ENCODE measurements at places on chromosomes 12 and 14.

GRCh38 chr12:124217508-124218242 lies 77.2 kb upstream of the RFLNA start:
- peak; percentile 46 for DNase-seq

DNA sequence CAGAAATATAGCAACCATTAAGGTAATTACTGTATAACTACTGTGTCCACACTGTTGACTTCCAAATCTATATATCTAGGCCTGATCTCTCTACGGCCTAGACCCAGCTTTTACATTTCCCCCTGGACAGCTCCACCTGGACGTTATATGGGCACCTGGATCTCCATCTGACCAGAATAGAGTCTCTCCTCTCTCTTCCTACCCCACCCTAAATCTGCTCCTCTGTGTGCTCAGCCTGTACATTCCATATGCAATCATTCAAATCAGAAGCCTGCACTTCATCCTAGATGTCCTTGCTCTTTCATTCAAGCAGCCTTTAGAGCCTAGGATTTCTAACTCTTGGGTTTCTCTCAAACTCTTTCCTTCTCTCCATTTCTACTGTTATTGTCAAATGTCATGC lies 255.0 kb downstream of the PAX9 start:
- DNase-seq = no peak

DNA sequence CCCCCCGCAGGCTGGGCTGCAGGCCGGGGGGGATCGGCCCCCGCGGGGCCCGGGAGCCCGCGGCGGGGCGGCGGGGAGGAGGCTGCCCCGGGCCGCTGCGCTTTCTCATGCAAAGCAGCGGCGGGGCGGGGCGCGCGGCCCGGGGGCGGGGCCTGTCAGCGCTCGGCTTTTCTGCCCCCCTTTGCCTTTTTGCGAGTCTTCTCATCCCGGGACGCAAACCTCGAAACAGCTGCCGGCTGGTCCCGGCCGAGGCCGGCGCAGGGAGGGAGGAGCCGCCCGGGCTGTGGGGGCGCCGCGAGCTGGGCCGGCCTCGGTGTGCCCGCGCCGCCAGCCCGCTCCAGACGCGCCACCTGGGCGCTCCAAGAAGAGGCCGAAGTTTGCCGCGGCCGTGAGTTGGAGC lies at the start of gene FZD10:
TSS of gene FZD10 (plus strand) at position 198 of the 400 bp plus-strand sequence. CDS start 479 bp downstream, outside the sequence.
- no peak for DNase-seq

DNA sequence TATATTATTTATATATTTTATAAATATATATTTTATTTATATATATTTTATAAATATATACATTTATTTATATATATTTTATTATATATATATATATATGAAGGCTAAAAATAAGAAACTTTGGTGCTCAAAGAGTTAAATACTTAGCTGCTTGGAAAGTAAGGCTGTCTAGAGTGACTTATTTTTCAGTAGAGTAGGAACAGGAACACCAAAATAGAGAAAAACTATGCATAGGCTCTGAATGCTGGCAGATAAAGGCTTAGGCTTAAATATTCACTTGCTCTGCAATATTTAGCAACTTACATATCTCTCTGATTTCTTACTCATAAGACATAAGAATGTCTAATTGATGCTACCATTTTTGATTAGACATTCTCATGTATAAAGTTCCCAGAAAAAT lies 991.2 kb downstream of the VRK1 start:
- no peak for DNase-seq

DNA sequence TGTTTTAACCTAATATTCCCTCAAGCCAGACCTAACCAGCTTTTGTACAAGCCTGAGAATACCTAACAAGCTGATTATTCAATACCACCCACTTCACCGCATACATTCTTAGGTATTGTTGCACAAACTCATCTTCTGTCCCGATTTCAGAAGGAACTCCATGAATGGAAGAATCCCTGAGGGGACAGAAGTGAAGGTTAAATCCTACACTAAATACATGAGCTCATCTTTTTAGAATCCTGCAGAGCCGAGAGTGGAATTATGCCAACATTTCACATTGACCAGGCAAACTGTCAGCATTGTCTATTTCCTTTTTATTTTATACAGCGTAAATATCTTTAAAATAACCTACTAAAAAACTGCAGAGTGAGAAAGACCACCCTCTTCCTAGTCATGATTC lies 140.7 kb upstream of the PRICKLE1 start:
- no peak for DNase-seq

DNA sequence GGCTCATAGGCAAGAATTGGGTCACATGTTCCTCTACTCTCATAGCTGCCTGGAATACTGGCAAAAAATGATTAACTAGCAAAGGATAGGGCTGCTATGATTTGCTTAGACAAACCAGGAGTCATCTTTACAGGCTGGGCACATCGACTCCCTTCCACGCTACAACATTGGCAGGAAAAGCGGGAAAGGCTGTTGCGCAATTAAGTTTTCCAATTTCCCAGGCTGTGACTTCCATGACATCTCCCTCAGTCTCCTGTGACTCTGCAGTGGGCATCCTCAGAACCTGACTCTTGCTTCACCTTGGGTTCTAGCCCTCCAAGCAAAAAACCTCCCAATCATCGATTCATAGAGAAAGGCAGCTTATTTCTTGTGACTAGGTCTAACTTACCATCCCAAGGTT lies 184.5 kb upstream of the E2F7 start:
- no peak for DNase-seq

GRCh38 chr14:27256805-27257204 lies 659.0 kb upstream of the NOVA1 start:
- DNase-seq = no peak

GRCh38 chr14:56491299-56492285 lies 88.0 kb upstream of the TMEM260 start:
- DNase-seq = peak; percentile 41

DNA sequence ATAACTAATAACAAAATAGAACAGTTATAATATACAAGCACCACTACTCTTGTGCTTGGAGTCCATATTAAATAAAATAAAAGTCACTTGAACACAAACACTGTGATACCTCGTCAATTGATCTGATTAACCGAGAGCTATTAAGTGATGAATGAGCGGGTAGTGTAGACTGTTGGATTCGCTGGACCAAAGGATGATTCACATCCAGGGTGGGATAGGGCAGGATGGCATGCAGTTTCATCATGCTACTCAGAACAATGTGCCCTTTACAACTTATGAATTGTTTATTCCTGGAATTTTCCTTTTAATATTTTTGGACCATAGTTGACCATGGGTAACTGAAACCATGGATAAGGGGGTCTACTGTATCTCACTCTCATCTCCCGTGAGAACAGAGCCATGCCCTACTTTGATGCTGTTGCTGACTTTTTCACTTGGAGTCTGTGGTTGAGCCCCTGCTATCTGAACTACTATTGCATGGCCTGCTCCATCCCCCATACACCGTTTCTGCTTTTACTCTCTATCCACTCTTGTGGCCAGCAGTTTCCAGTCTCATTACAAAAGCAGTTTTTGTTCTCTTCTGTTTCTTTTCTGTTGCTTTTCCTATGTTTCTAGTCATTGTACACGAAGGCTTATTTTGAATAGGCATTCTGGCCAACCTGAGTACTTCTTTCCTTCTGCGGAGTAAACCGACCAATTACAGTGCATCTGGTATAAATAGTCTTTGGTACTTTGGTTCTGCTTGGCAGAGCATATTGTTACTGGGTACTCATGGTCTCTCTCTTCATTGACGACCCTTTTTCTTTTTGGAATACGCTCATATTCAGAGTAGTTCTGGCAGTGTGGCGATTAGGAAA lies 12.2 kb downstream of the TMTC2 start:
- peak; percentile 6 for DNase-seq

- DNase-seq = peak; percentile 57
These were observed 119.4 kb downstream of the KTN1 start for GRCh38 chr14:55699131-55700057.

GRCh38 chr12:32462908-32463307 lies 63.5 kb downstream of the FGD4 start:
- no peak for DNase-seq

GRCh38 chr14:90603841-90604240 lies 207.0 kb downstream of the CALM1 start:
- no peak for DNase-seq

DNA sequence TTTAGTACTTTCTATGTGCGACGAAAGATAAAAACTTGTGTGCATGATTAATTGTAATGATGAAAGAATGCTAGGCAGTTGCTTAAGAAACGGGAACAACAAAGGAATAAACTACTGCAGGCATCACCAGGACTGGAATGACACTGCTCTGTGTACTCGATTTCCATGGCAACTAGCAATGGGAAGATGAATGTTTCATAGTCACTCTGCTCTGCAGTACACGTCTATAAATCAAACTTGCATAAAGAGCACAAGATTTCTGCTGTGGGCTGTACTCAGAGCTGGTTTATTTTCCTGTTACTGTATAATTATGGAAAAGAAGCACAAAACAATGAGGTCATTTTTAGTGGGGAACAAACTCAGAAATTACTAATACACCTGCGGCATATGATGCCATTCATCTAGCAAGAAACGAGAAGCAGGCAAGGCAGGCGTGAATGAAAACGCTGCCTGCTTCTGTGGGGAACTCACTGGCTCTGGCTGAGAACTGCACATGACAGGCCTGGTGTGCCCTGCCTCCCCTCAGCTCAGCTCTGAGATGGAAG lies 41.8 kb downstream of the EFCAB11 start:
- peak; percentile 95 for DNase-seq

DNA sequence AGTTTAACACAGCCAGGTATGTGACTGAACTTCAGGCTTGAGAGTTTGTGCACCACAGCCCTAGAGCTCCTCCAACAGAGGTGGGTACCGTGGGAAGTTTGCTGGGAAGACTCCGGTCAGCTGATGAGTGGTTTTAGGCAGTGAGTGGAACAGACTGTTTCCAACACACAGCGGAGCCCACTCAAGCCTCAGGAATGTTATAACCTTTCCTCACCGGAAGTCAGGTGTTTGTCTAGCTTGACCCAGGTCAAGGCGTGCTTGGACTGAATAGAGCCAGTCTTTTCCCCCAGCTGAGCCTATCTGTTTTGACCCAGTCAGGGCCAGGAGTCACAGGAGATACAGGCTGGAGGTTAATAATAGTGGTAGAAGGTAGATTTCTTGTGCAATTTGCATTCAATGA lies 138.4 kb upstream of the PARP11 start:
- peak; percentile 93 for DNase-seq

GRCh38 chr14:55398679-55399078 lies 13.0 kb downstream of the ATG14 start:
- DNase-seq = peak; percentile 76

DNA sequence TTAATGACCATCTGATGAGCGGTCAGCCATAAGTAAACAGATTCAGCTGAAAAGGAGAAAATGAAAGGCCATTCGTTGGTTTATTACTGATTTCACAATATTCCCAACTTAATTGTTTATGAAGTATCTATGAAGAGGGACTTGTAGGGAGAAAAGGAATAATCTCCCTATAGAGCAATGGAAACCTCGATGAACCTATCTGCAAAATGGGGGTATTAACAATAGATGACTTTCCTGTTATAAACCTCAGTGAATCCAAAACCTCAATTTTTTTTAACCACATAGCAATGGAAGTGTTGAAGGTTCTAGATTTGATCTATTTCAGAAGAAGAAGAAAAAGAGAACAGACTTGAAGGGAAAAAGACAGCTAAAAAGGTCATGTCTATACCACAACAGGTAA lies 2.0 kb downstream of the WIF1 start:
- DNase-seq = no peak

- DNase-seq = no peak
These were observed 113.1 kb upstream of the MYL2 start for GRCh38 chr12:111033281-111034082.

DNA sequence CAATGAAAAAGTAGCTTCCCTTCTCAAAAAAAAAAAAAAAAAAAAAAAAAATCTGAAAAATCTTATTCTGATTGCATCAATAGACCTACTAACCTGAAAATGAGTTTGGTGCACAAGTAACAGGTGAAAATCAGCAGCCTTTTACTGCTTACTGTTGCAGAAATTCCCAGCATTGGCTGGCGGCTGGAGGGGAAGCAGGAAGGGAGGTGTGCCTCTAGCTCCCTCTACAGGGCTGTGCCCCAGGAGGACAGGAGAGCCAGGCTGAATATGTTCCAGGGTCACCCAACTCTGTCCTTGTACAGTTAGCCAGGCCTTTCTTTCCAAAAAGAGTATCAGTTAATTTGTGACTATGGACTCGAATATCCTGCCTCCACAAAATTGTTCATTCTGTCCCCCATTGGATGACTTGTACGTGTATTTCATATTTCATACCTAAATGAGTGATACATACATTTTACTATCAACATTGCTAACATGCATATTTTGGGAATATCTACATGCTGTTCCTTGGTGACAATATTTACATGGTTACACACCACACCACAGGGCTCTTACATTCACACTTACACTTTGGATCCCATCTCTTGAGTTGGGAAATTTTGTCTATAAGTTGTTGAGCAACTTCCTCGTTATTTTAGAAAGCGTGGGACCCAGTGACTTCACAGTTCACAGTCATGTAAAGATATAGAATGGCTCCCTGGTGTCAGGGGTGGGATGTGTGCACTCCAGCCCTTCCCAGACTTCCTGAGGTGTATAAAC lies 124.8 kb downstream of the SAMD4A start:
- peak; percentile 66 for DNase-seq

DNA sequence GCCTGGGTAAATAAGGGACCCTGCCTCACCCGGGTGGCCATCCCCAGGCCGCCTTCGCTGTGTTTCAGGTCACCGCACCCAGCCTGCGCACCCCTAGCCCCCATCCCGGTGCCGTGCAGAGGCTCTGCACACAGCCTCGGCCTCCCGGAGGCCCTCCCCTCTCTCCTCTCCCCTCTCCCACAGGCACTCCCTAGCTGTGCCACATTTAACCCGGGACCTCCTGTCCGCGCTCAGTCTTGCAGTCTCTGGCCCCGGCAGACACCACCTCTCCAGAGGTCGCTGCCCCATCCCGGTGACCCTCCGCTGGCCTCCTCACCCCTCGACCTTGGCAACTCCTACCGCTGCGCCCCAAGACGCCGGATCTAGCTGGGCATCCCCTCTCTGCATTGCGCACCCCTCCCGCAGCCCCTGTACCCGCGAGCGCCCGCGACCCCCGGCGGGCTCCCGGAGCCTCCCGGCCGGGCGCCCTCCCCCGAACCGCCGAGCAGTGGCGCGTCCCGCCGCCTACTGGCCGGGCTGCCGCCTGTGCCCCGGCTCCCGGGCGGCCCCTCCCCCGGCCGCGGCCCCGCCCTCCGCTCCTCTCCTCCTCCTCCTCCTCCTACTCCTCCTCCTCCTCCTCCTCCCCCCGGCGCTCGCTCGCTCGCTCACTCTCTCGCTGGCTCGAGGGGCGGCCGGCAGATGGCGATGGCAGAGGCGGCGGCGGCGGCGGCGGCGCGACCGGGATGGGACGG lies 120.7 kb downstream of the AACS start:
- DNase-seq = peak; percentile 54

DNA sequence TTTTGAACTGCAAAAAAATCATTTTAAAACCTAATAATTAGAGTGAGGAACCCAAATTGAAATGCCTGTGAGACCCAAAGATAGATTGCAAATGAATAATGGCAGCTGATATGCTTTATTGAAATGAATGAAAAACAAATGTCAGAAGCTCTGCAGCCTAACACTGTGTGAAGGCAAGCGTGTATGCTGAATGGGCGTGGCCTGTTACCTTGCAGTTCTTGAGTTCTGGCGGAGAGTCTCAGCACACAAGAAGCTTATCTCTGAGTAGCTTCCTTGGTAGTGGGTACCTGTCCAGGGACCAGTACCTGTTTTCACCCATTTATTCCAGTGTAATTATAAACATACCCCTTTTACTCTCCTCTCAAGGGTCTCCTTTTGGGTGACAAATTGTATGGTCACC lies 341.2 kb downstream of the NPAS3 start:
- DNase-seq = no peak

Data from kidney glomerular epithelial cell (primary cell).